PC-9 (cell line): ENCODE measurements at places on chromosomes 1 and 21.

GRCh38 chr1:25808481-25809244 is 8.7 kb downstream of the SELENON start:
- H3K36me3 ChIP-seq = no peaks in the 10 kb centered on the region
- no peak overlapping the region for H3K4me3 ChIP-seq
- H3K4me1 ChIP-seq = no peaks in the 10 kb centered on the region
- H3K27ac ChIP-seq = no peak overlapping the region

- DNase-seq = no peak
- no peak overlapping the region for H3K27ac ChIP-seq
- H3K4me1 ChIP-seq = no peaks in the 10 kb centered on the region
- H3K4me3 ChIP-seq = no peak overlapping the region
- no peaks in the 10 kb centered on the region for H3K27me3 ChIP-seq
These were observed 67.2 kb downstream of the BACE2 start for GRCh38 chr21:41235201-41235600.

DNA sequence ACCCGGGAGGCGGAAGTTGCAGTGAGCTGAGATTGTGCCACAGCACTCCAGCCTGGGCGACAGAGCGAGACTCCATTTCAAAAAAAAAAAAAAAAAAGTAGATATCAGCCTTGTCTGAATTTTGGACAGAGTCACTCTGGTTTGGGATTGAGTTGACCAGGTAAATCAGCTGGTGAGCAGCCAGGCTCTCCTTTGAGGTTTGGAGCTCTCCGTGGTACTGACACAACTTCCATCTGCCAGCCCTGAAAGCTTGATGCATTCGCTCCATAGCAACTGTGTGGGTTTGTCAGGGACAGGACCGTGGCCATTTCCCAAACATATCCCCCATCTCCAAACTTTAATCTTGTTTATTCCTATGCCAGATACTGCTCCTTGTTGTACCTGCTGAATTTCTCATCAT is 155.2 kb downstream of the DMRTA2 start:
- H3K4me3 ChIP-seq = no peak overlapping the region
- no peaks in the 10 kb centered on the region for H3K36me3 ChIP-seq
- no peak overlapping the region for H3K27ac ChIP-seq

GRCh38 chr1:171220081-171220420 is 28.2 kb upstream of the FMO1 start:
- no peak overlapping the region for H3K4me3 ChIP-seq
- no peak for DNase-seq
- no peak overlapping the region for H3K27ac ChIP-seq
- no peaks in the 10 kb centered on the region for H3K36me3 ChIP-seq
- no peaks in the 10 kb centered on the region for H3K27me3 ChIP-seq

- H3K27ac ChIP-seq = no peak overlapping the region
- H3K4me1 ChIP-seq = no peaks in the 10 kb centered on the region
These were observed 605.3 kb upstream of the NR5A2 start for GRCh38 chr1:199422206-199422605.

DNA sequence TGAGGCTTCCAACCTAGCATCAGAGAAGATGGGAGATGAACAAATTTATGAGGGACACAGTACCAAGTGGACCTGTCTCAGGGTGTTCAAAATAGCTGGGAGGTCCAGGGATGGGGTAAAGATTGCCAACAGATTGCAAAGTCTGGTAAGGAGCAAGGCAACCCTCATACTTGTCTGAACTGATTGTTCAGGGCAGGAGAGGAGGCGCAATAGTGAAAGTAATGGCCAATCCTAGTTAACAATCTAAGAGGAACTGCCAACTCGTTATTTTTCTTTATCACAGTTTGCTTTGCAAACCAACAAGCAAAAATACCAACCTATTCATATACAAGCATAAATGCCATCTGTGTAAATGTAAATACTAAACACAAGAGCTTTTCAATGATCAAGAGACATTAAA is 78.4 kb upstream of the S1PR1 start:
- no peak for DNase-seq
- no peaks in the 10 kb centered on the region for H3K36me3 ChIP-seq
- H3K4me3 ChIP-seq = no peak overlapping the region
- H3K27me3 ChIP-seq = no peaks in the 10 kb centered on the region
- H3K27ac ChIP-seq = no peak overlapping the region

DNA sequence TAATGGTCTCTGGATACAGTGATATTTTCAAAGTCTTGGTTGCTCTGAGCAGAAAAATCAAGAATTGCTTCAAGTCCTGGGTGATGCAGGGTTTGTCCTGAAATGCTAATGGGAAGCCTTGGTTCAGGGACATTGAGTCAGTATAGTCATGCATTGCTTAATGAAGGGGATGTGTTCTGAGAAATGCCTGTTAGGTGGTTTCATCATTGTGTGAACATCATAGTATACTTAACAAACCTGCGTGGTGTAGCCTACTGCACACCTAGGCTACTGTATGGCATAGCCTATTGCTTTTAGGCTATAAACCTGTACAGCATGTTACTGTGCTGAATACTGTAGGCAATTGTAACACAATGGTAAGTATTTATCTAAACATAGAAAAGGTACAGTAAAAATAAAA is 36.4 kb downstream of the TBCE start:
- H3K36me3 ChIP-seq = no peaks in the 10 kb centered on the region
- peaks cover 46% of the 10 kb centered on the region for H3K4me1 ChIP-seq
- DNase-seq = no peak

- H3K27me3 ChIP-seq = no peaks in the 10 kb centered on the region
- H3K4me3 ChIP-seq = no peak overlapping the region
- H3K27ac ChIP-seq = no peak overlapping the region
- H3K36me3 ChIP-seq = peaks cover 48% of the 10 kb centered on the region; the same call in 1 of the 2 replicates
- no peak for DNase-seq
These were observed 62.5 kb downstream of the TGFB2 start for GRCh38 chr1:218407630-218408029.

DNA sequence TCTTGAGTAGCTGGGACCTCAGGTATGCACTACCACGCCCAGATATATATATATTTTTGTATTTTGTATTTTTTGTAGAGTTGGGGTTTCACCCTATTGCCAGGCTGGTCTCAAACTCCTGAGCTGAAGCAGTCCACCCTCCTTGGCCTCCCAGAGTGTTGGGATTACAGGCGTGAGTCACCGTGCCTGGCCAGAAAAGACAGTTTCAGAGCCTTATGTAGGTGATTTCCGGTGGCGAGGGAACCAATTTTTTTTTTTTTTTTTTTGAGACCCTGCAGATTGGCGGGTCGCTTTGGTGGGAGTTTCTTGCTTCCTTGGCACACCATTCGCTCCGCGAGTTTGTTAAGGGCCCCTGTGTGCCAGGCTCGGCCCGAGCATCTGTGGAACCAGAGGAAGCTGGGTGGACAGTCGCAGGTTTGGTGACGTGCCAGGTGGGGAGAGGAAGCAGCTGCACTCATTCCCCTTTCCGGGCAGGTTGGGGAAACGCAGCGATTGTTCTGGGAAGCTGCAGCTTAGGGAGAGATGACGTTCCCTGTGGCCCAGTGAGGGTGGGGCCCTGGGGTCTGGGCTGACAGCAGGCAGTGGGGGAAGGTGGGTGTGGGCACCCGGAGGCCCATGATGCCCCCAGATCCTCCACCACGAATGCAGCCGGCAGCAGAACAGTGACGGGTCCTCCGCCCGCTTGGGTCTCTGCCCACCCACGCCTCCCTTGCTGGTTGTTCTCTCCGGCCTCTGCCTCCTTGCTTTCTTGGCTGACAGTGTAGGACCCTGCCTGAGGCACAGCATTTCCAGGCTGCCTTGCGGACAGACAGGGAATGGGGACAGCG is 25.1 kb downstream of the SPSB1 start:
- no peaks in the 10 kb centered on the region for H3K4me1 ChIP-seq
- H3K36me3 ChIP-seq = no peaks in the 10 kb centered on the region
- no peak for DNase-seq
- no peaks in the 10 kb centered on the region for H3K27me3 ChIP-seq

GRCh38 chr21:23743821-23744220 is 1863.5 kb downstream of the MRPL39 start:
- H3K27me3 ChIP-seq = no peaks in the 10 kb centered on the region
- H3K4me3 ChIP-seq = no peak overlapping the region
- DNase-seq = no peak
- no peak overlapping the region for H3K27ac ChIP-seq

DNA sequence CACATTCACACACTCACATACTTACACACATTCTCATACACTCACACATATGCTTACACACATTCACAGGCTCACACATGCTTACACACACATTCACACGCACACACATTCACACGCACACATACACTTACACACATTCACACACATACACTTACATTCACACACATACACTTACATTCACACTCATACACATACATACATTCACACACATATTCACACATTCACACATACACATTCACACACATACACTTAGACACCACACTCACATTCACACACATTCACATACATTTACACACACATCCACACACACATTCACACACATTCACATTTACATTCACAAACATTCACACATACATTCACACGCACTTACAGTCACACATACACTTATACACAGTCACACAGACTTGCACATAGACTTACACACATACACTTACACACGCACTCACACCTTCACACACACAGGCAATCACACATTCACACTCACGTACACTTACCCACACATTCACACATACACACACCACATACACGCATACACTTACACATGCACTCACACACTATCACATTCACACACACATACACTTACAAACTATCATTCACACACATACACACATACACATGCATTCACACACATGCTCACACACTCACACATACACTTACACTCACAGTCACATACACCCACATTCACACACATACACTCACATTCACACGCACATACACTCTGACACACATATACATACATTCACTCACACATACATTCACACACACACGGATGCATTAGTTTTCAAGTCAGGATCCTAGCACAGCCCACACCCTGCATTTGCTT is 16.8 kb downstream of the PDE9A start:
- H3K4me1 ChIP-seq = no peaks in the 10 kb centered on the region
- DNase-seq = no peak
- H3K27ac ChIP-seq = no peak overlapping the region
- H3K4me3 ChIP-seq = no peak overlapping the region
- no peaks in the 10 kb centered on the region for H3K36me3 ChIP-seq

GRCh38 chr1:245704765-245705164 is 550.0 kb downstream of the KIF26B start:
- H3K4me1 ChIP-seq = no peaks in the 10 kb centered on the region
- peaks cover 82% of the 10 kb centered on the region for H3K27me3 ChIP-seq
- DNase-seq = no peak
- no peak overlapping the region for H3K4me3 ChIP-seq
- no peaks in the 10 kb centered on the region for H3K36me3 ChIP-seq
- no peak overlapping the region for H3K27ac ChIP-seq

DNA sequence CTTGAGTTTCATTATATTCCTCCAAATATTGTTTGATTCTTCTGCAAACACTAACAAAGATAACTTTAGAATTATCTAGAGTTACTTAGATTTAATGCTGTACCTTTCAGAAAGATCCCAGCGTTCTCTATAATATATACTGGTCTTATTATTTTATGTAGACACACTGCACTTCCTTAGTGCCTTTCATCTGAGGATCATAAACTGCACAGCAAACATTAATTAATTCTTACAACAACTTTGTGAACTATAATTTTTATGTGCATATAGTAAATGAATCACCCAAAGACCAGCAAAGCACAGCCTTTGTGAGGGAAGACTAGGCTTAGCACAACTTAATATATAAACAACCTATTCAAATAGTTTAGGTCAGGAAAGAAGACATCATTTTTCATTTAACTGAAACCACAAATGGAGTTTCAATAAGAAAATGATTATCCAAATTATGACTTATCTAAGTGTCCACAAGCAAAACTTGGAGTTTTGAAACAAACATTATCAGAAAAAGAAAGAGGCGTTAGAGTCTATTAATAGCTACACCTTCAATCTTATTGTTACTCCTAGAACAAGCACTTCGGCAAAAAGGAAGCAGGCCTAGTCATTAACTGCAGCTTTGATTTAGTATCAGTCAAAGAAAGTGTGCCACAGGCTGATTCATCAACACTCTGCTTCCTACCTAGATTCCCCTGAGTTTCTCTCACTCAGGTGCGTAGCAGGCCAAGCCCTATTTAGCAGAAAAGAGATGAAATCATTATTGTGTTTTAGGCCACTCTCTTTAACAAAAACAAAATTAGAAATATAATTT is 22.5 kb upstream of the RC3H1 start:
- no peak overlapping the region for H3K27ac ChIP-seq
- no peaks in the 10 kb centered on the region for H3K36me3 ChIP-seq
- no peak for DNase-seq
- H3K4me3 ChIP-seq = no peak overlapping the region
- no peaks in the 10 kb centered on the region for H3K27me3 ChIP-seq
- 0 out of 2 replicates have a peak, but pooled peaks cover 5% of the 10 kb centered on the region for H3K4me1 ChIP-seq

GRCh38 chr1:176778056-176778455 is 315.1 kb downstream of the PAPPA2 start:
- no peak for DNase-seq
- H3K36me3 ChIP-seq = no peaks in the 10 kb centered on the region
- no peaks in the 10 kb centered on the region for H3K4me1 ChIP-seq
- no peak overlapping the region for H3K27ac ChIP-seq
- H3K4me3 ChIP-seq = no peak overlapping the region
- no peaks in the 10 kb centered on the region for H3K27me3 ChIP-seq

- H3K4me3 ChIP-seq = no peak overlapping the region
- peak overlapping the region; percentile 14; the same call in 1 of the 2 replicates for H3K27ac ChIP-seq
These were observed 48.2 kb upstream of the VANGL1 start for GRCh38 chr1:115593365-115594259.

- peaks cover 6% of the 10 kb centered on the region; the same call in 1 of the 2 replicates for H3K4me1 ChIP-seq
- no peak for DNase-seq
- no peak overlapping the region for H3K4me3 ChIP-seq
- H3K27me3 ChIP-seq = no peaks in the 10 kb centered on the region
These were observed 29.7 kb downstream of the HEYL start for GRCh38 chr1:39609618-39610331.

GRCh38 chr1:203453016-203453415 is 22.6 kb upstream of the PRELP start:
- H3K36me3 ChIP-seq = no peaks in the 10 kb centered on the region
- no peak overlapping the region for H3K27ac ChIP-seq
- DNase-seq = no peak
- H3K4me1 ChIP-seq = no peaks in the 10 kb centered on the region
- peaks cover 29% of the 10 kb centered on the region; the same call in 1 of the 2 replicates for H3K27me3 ChIP-seq

DNA sequence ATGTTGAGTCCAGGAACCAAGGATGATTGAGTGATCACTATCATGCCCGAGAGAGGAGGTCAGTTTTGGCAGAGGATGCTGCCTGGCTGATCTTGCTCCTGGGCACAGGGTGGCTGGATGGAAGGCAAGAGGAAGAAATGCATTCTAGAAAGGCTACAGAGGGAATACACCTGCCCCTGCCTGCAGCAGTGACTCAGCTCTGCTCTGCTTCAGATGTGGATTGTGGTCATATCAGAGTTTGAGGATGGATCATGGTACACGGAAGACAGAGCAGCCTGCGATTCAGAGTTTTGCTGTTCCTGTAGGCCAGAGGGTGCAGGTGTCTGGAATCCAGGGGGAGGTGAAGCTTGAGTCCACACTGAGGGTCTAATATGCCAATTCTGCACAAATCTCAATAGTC is 37.2 kb downstream of the PCP4 start:
- no peaks in the 10 kb centered on the region for H3K4me1 ChIP-seq
- DNase-seq = no peak
- no peaks in the 10 kb centered on the region for H3K36me3 ChIP-seq
- no peak overlapping the region for H3K4me3 ChIP-seq

- no peaks in the 10 kb centered on the region for H3K36me3 ChIP-seq
- H3K4me1 ChIP-seq = no peaks in the 10 kb centered on the region
- no peaks in the 10 kb centered on the region for H3K27me3 ChIP-seq
- H3K4me3 ChIP-seq = no peak overlapping the region
- no peak overlapping the region for H3K27ac ChIP-seq
These were observed 33.3 kb downstream of the BMP8A start for GRCh38 chr1:39524591-39525365.

GRCh38 chr21:46388896-46389295 is 64.9 kb downstream of the PCNT start:
- H3K36me3 ChIP-seq = no peaks in the 10 kb centered on the region
- no peak for DNase-seq
- H3K27me3 ChIP-seq = no peaks in the 10 kb centered on the region
- no peaks in the 10 kb centered on the region for H3K4me1 ChIP-seq
